Suppressor macrophage treated with lipopolysaccharide for 4 hours (primary cell): ENCODE measurements at places on chromosomes 2 and 18.

DNA sequence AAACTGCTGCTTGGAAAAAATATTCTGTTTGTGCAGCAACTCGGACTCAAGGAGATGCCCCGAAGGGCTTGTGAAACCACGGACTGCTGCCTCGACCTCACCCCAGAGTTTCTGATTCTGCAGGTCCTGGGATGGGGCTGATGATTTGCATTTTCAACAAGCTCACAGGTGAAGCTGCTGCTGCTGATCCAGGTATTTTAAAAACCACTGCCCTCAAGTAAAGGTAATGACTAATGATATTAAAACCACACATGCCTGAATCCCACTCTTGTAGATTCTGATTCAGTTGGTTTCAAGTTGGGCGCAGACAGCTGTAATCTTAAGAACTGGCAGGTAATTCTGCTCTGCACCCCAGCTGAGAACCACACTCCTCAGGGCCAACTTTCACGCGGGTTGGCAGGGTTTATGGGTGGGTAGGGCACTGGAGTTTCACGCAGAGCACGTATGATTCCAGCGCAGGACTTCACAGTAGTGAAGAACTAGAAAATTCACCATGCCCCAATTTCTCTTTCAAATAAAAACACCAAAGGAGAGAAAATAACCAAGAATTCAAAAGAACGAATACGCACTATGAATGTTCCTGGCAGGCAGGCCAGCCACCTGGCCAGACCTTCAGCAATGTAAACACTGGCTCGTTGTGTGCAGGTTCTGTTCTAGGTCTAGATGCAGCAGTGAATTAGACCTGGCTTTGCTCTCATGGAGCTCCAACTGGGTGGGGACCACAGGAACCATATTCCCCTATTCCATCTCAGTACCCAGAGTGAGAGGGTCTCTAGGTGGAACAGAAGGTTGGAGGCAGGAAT is 74.6 kb upstream of the ZFP36L2 start:
- no peak for DNase-seq

GRCh38 chr2:2018713-2019410 is 274.5 kb upstream of the PXDN start:
- DNase-seq, result no peak

DNA sequence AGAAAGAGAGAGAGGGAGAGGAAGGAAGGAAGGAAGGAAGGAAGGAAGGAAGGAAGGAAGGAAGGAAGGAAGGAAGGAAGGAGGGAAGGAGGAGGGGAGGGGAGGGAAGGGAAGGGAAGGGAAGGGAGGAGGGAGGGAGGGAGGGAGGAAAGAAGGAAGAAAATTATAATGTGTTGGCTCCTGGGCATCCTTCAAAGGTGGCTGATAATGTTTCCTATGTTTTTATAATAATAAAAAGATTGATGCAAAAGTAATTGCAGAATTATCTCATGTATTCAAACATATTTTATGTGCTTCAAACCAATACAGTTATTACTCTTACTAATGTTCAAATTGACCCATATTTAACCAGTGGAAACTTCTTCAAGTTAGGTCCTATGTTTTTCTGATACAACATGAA is 260.9 kb downstream of the LNPK start:
- DNase-seq, result no peak

- DNase-seq, result no peak
Measured at GRCh38 chr18:78998371-78999071, 18.9 kb downstream of the SALL3 start.

GRCh38 chr2:8352296-8352695 is 329.6 kb upstream of the ID2 start:
- peak; percentile 61 for DNase-seq

GRCh38 chr2:24123922-24124580 is 782 bp downstream of the FAM228B start:
- no peak for DNase-seq

DNA sequence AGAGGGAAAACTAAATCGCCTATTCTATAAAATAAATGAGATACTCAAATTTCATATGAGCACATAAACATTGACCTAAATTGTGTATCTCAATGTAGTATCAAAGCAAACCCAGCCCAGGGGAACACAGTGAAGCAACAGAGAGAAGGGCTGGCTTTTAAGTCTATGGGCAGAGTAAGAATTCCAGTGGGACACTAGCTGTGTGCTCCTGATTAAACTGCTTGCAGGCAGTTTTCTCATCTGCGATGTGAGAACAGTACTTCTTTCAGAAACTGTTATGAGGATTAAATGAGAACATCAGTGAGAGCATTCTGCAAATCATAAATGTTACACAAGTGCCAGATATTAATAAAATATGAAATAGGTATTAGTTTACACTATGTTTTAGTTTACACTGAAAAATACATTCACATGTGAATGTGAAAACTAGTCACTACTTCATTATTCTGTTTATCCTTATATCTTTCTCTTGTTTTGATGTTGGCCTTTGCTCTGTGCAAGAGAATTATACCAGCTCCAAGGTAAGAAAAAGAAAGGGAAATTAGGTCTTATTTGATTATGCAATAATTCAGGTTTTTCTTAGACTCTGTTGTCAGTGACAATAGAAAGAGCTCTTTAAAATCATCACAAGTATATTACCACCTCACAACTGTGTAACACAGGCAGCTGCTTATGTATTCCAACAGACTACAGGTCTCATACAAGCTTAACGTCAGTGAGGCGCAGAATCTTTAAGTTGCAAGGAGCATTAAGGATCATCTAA is 47.5 kb downstream of the GAREM1 start:
- no peak for DNase-seq

DNA sequence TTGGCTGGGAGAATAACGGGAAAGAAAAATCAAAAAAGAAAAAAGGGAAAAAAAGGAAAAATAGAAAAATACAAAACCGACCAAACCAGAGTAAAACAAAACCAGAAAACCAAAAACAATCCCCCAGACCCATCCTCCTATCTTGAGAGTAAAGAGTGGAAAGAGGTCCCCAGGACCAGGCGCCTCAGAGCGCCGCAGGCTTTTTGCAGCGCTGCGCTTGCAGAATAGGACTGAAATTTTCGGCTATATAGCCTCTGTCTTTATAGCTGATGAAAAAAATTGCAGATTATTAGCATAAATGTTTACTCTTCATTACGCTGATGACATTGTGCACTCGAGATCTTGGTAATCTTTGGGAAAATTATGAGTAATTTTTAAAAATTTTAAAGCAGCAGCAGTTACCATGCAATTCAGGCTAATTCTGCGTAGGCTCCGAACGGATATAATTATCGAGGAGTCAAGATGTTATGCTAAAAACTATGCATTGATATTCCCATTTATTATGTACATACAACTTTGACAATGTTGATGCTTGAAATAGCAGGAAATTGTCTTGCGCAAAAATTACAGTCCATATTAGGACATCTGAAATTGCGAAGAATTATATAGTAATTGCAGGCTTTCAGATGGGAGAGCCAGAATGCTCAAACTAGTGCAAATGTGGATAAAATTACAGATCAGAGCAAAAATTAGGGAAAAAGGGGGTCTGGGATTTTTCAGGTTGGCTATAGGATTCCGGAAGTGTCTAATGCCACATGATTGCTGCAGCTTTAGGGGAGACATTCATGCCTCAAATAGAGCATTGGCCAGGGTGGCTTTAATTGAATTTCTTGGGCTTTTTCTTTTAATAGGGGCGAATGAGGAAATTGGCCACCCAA is 8.3 kb downstream of the DLX1 start:
- no peak for DNase-seq

GRCh38 chr2:191791953-191792560 is 54.8 kb downstream of the CAVIN2 start:
- DNase-seq, result no peak

DNA sequence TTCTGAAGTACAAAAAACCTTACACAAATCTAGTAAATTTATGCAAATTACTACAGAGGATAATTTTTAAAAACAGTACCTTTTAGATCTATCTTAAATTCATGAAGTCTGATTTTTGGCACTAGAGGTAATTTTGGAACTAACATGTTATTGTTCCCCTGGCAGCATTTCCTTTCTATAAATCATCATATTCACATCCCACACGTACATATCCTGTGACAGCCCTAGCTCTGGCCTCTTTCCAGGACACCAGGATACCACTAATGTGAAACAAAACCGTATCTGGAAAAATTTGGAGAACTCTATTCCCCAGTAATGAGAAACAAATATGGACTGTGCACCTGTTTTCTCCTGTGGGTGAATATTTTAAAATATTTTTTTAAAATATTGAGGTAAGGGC is 14.0 kb upstream of the BIRC6 start:
- no peak for DNase-seq

GRCh38 chr2:240219208-240219890 is 78.9 kb upstream of the OTOS start:
- DNase-seq, result no peak

GRCh38 chr2:96594691-96595152 is 43.4 kb downstream of the KANSL3 start:
- DNase-seq, result no peak

- DNase-seq, result no peak
Measured at GRCh38 chr18:22538426-22538825, 120.7 kb upstream of the CTAGE1 start.

DNA sequence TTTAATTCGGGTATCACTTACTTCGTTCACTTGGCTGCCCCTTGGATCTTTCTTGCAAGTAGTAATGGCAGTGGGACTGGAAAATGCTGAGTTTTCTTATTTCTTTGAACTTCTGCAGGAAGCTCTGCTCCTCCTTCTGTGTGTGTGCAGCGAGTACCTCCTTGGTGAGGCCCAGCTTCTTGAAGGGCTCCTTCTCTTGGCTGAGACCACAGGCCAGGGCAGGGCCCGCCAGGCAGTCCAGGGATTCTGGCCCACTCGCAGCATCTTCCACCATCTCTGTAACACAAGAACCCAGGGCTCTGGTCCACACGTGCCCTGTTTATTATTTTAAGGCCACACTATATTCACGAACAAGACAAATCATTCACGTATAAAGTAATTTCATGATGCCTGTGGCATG is 15.8 kb upstream of the HES6 start:
- no peak for DNase-seq

DNA sequence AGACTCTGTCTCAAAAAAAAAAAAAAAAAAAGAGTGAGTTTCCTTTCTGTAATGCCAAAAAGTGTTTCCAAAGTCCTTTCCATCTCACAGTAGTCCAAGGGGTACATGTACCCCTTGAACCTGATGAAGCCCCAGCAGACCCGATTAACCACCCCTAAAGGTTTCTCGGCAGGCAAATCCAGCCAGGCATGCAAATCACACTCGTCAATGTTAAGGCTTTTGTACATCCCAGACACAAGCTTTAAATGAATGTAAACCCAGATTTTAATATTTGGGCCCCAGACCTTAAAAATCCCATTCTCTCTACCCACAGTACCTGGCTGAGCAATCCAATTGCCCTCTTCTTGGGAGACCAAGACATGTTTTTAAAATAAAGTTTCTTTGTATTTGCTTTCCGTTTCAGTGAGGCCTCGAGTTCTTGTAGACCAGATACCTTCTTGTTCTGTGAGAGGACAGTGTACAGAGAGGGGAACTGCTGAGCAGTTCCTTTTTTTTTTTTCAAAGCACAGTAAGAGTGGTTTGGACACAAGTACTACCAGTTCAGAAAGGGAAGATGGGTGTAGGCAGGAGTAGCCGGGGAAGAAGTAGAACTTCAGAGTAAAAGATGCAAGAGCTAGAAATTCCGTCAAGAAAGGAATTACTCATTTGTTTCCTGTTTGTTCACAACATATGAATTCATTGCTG is at the start of gene NLRC4:
Gene NLRC4, minus strand, starts transcription at position 465 of the 684 bp plus-strand sequence. CDS start 8,111 bp downstream, outside the sequence.
- DNase-seq, result peak; percentile 90

GRCh38 chr18:36481201-36481657 is 183.7 kb downstream of the FHOD3 start:
- DNase-seq, result no peak

DNA sequence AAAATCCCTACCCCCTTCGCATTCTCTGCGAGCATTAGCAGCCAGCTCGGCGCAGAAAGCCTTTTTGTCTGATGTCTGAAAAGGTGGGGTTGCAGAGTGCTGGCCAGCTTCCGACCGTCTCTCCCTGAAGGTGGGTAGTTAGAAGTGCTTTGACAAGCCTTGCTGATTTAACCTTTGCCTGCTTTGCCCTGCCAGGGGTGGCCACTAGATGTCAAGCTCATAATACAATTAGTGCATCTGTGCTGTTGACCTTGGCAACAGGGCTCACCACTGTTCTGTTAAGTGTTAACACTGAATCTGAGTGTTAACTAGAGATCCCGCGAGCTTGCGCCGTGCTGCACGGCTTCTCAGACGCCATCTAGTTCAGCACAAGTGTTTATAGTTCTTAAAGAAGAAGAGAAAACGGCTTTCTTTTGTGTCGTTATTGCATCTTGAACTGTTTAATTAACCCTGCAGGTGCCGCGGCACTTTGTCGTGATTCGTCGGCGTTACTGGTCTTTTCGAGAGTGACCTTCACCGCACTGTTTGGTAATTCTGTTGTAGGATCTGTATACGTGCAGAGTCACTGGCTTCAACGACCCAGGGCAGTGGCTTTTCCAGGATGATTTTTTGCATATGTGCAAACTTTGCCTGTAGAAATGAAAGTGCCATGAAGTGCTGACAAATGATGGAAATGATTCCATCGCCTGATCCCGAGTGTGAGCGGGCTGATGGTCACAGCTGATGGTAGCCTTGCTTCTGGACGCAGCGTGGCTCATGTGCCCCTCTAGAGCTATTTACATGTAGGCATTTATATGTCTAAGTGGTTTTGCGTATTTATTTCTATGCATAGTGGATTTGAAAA is 5.5 kb downstream of the SALL3 start:
- DNase-seq, result peak; percentile 41

DNA sequence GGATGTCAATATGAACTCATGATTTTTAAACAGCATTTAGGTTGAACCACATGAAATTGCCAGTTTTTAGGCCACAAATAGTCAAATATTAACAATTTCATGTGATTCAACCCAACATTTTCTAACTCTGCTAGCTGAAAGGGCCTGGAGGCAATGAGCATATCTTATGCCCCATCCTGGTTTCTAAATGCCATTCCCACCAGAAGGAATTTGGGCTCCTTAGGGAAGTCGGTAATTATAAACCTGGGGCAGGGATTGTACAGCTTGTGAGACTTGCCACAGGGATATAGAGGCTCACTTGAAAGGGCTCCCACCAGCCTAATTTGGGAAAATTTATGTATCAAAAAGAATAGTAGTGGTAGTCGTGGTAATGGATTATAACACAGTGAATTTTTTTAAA is 178.4 kb upstream of the ALPP start:
- no peak for DNase-seq

DNA sequence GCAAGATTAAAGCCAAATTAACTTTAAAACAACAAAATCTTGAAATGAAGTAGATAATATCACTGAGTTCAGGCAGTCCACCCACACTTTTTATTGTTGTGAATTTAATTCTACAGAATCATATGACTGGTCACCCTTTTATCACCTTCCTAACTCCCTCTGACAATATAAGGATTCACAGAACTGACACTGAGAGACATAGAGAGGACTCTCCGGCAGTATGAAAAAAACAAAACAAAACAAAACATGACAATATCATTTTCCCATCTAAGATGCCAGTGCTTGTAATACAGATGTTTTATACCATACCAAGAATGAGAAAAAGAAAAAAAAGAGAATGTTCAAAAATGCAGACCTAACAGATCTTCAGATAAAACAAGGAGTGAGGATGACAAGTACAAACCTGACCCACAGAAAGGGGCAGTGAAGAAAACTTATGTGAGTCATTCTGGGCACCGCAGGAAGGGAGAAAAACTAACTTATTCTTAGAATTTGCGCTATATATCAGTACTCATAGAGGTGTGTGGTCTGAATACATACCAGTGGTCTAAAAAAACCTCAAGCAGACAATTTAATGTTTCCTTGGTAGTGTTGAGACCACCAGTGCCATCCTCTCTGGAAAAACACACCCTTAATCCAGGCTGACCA is 136.6 kb downstream of the ZAP70 start:
- DNase-seq, result no peak
